CD4-positive, alpha-beta T cell (primary cell): ENCODE measurements at places on chromosomes 5 and 9.

DNA sequence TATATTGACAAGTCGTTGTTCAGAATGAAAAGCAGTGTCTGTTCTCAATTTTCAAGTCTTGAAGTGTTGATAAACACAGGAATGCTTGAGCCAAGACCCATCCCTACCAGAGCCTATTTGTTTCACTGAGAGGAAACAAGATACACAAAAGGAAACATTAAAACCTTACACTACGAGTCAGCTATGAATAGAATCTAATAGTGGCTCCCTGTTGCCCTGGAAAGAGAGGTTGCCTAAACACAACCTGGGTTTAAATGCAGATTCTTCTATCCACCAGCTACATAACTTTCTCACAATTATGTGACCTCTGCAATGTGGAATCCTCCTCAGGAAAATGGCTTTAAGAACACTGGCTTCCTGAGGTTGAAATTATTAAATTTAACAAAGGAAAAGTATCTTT is 29.1 kb upstream of the BNC2 start:
- no peak overlapping the region for H3K27ac ChIP-seq
- DNase-seq: no peak
- no peaks in the 10 kb centered on the region for H3K36me3 ChIP-seq
- no peaks in the 10 kb centered on the region for H3K27me3 ChIP-seq
- H3K4me3 ChIP-seq: no peak overlapping the region
- no peaks in the 10 kb centered on the region for H3K4me1 ChIP-seq

DNA sequence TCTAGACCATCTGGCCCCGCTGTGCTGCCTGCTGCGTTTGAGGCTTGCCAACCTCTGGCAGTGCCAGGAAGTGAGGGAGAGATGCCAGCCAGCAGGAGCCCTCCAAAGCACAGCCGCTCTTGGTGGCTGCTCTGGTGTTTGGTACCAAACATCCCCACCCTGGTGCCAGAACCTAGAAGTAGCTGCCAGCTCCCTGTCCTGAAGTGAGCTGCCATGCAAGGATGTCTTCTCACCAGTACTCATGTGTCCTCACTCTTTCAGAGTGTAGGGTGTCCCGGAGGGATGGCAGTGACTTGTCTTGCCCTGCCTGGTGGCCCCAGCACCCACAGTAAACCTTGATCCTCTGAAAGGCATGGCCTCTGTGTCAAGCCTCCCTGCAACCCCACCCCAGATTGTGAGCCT is 43.4 kb downstream of the AMBP start:
- no peaks in the 10 kb centered on the region for H3K36me3 ChIP-seq
- H3K4me3 ChIP-seq: no peak overlapping the region
- no peak overlapping the region for H3K27ac ChIP-seq
- H3K27me3 ChIP-seq: no peaks in the 10 kb centered on the region
- no peak for DNase-seq

DNA sequence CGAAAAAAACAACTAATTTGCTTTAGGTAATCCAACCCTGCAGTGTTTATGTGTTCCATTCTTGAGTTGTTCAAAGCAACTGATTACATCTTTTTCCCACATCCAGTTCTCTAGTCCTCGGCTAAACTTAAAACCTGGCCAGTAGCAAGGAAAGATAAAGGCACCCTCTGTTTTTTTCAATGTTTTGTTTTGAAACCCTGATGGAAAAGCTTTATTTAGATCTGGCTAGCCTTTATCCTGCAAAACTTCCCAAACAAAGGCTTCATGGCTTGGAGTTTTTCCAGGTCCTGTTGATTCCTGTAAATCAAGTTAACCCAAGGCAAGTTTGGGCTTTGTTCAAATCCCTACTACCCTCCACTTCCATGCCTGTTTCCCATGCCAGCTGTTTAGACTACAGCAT is 105.1 kb downstream of the CEMIP2 start:
- DNase-seq: no peak
- H3K36me3 ChIP-seq: no peaks in the 10 kb centered on the region
- no peaks in the 10 kb centered on the region for H3K27me3 ChIP-seq
- H3K4me3 ChIP-seq: no peak overlapping the region
- H3K4me1 ChIP-seq: no peaks in the 10 kb centered on the region

DNA sequence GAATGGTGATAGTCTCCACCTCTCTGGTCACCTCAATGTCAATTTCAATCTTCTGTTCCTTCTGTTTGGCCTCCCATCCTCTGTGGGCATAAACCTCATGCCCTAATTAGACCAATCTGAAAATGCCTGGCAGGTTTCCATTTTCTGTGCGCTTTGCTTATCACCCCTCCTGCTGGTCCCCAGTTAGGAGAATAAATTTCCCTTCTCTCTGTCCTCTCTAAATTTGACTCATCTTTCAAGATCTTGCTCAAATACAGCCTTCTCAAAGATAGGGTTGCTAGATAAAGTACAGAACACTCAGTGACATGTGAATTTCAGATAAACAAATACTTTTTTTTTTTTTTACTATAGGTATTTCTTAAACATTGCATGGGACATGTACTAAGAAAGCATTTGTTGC is 69.4 kb upstream of the CD180 start:
- H3K4me3 ChIP-seq: no peak overlapping the region
- H3K36me3 ChIP-seq: no peaks in the 10 kb centered on the region
- no peaks in the 10 kb centered on the region for H3K27me3 ChIP-seq

DNA sequence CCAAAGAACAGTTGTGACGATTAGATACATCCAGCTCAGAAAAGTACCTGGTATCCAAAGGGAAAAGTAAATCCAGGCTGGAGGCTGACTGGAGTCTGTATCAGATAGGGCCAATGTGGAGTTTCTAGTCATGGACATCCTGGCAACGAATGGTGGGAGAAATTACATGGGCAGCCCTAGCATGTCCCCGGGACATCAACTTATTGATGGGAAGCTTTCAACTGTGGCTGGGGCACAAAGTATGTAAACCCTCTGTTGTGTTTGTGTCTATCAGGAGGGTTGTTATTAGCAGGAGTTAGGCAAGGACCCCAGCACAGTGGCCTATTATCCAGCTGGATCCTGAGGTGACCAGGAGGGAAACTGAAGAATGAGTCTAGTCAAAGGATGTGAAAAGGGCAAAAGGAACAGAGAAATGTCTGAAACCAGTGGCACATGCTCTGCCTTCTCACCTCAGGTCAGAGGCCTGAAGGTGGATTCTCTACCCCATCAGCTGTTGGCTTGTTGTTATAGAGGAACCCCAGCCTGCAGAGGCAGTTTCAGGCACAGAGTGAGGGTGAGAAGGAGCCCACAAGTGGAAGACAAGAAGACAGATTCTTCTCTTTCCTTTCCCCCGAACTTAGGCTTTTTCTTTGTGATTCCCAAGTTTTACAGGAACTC is 19.9 kb downstream of the IFNW1 start:
- no peak overlapping the region for H3K27ac ChIP-seq
- no peak for DNase-seq

DNA sequence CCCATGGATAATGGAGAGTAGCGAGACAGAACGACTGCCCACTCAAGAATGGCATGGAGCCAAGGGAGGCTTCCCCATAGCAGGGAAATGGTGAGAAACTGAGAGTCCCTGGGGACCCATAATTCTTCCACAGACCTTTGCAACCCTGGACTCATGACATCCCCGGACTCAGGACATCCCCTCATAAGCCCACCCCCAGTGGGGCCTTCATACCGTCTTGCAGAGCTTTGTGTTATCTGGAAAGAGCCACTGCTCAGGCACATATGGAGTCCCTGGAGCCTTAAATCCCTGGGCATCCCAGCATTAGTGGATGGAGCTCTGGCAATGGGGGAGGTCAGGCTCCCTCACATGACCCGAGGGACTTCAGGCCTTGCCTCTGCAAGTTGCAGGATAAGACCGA is 865.4 kb upstream of the ARRDC3 start:
- H3K36me3 ChIP-seq: no peaks in the 10 kb centered on the region
- no peak for DNase-seq
- no peaks in the 10 kb centered on the region for H3K4me1 ChIP-seq
- H3K4me3 ChIP-seq: no peak overlapping the region

DNA sequence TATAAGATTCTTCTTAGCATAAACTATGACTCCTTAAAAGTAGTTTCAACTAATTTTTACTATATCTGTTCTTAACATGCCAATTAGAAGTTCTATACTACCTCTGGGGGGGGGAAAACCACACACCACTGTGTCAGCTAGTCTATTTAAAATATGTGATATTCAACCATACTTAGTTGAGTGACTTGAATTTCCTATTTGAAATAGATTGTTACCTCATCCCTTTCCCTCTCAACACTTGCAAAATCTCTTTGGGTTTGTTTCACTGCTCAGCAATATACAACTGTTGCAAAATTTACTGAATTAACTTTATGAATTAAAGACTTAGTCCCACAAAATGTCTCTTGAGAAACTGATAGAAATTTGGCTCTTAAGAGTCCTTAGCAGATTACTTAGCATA is 151.1 kb upstream of the POU5F2 start:
- no peak overlapping the region for H3K4me3 ChIP-seq
- H3K27me3 ChIP-seq: no peaks in the 10 kb centered on the region
- H3K27ac ChIP-seq: no peak overlapping the region
- no peaks in the 10 kb centered on the region for H3K36me3 ChIP-seq
- no peak for DNase-seq
- no peaks in the 10 kb centered on the region for H3K4me1 ChIP-seq

- peaks cover 6% of the 10 kb centered on the region for H3K4me1 ChIP-seq
- no peaks in the 10 kb centered on the region for H3K27me3 ChIP-seq
- peak; percentile 51 for DNase-seq
- H3K36me3 ChIP-seq: no peaks in the 10 kb centered on the region
- no peak overlapping the region for H3K4me3 ChIP-seq
- no peak overlapping the region for H3K27ac ChIP-seq
These were observed 27.8 kb downstream of the TNFSF15 start for GRCh38 chr9:114777821-114778609.

DNA sequence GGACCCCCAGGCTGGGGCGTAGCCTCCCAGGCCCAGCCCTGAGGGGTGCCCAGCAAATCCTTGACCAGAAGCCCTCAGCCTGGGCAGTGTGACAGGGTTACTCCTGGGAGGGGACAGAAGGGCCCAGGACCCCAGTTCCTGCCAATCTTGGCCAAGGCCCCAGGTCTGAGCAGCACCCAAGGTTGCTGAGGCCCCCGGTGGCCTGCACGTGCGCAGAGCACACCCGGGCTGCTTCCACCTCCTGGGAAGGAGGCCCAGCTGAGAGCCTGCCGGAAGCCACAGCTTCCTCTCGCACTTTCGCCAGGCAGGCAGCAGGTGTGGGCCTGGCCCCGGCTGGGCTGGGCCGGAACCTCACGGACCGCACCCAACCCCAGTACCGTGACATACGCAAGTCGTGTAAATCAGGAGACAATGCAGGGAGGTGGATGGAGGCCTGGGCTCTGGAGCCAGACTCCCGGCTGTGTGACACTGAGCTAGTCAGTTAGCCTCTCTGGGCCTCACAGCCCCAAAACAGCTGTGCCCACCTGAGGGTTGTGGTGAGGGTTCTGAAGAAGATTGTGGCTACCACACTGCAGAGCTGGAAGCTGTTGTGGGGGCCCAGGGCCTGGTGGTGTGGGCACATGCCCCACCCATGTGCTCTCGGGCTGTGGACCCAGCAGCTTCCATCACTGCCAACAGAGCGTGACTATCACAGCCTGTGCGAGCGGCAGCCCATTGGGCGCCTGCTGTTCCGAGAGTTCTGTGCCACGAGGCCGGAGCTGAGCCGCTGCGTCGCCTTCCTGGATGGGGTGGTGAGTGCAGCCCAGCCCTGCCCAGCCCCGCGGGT is 5.1 kb downstream of the GRK6 start:
- H3K36me3 ChIP-seq: peaks cover 80% of the 10 kb centered on the region
- H3K4me3 ChIP-seq: peak overlapping the region; percentile 65
- peak; percentile 64 for DNase-seq
- H3K27ac ChIP-seq: peak overlapping the region; percentile 92

DNA sequence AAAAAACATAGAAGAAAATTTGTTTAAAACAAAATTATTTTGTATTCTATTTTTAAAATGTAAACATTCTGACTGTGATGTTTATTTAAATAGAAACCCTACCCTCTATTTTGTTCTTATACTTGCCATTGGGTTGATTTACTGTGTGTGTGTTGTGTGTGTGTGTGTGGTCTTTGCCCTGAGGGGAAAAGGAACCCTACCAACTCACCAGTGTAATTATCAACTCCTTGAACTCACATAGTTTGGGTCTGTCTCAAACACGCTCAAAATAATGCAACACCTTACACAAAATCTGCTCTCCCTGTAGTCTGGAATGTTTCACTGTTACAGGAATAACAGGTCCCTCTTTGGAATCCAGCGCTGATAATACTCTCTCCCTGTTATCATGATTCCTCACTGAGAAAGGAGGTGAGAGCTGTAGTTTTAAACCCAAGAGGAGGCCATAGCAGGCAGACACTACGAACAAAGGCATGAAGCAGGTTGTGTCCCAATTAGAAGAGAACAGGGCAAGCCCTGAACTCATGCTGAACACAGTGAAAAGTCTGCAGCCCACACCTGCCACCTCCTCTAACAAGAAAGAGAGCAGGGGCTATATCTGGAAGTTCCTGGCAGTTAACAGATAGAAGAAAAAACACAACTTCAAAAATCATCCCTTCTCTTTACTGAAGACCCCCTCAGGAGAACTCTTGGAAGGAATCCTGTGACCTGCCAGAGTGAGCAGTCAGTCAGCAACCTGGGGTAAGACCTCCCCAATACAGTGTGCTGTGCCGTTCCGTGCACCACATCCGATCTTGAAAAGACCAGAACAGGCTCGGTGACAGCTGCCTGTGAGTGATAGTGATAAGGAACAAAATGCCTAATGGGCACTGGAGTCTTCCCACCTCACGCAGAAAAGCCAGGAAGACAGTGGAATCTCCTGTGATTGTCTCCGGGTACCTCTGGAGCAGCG is 608.1 kb upstream of the ADAMTS16 start:
- H3K36me3 ChIP-seq: no peaks in the 10 kb centered on the region
- DNase-seq: no peak
- no peak overlapping the region for H3K27ac ChIP-seq
- H3K4me3 ChIP-seq: no peak overlapping the region

DNA sequence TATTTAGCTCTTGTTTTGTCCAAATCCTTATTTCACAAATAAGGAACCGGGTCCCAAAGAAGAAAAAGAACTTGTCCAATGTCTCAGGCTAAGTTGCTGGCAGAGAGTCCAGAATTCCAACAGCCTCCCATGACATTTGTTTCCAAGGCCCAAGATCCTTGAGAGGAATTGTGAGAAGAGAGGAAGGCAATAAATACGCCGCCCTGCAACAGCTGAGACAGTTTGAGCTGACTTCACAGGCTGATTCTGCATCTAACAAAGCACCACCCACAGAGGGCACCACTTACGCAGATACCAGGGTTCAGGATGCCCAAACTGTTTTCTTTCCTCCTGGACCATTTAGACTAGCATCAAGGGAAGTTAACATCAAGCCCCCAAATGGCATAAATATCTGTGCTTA is 211.3 kb downstream of the FAM114A2 start:
- no peaks in the 10 kb centered on the region for H3K36me3 ChIP-seq
- no peak overlapping the region for H3K27ac ChIP-seq
- no peak for DNase-seq
- H3K4me1 ChIP-seq: no peaks in the 10 kb centered on the region
- no peak overlapping the region for H3K4me3 ChIP-seq
- no peaks in the 10 kb centered on the region for H3K27me3 ChIP-seq

DNA sequence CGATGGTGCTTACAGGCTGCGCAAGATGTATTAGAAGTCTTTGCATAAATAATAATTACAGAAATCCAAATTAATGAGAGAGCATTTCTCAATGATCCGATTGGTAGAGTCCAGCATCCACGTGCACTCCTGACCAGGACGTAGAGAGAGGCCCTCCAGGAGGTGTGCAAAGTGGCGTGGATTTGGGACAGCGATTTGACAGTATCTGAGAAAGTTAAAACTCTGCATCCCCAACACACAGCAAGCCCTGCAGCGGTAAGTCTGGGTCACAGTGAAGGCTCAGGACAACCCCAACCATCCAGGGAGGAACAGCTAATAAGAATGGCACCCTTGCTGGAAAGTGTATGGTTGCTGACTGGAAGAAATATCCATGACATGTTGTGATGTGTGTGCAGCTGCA is 180.2 kb downstream of the AUH start:
- DNase-seq: no peak
- no peaks in the 10 kb centered on the region for H3K27me3 ChIP-seq
- H3K36me3 ChIP-seq: no peaks in the 10 kb centered on the region
- no peak overlapping the region for H3K4me3 ChIP-seq
